ENCODE measurements at places on chromosomes 4 and X. TPM values are rescaled to one million over a fixed set of nuclear protein-coding genes. Genes with fewer than 3 reads are reported as not detected.

DNA sequence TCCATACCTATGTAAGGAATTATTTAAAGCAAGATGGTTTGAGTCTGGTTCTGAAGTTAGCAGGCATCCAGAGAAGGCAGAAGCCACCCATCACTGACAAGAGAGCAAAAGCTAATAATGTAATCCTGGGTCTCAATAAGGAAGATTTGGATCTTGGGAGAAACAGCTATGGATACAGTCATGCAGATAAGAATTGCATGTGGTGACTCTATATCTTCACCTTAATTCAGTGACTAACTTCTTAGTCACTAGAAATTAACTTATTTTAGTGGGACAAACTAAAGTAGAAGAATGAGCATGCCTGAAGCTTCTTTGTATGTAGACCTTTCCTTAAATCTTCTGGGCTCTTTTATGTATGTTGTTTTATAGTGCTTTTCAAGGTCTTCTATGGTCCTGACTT lies 66.6 kb downstream of the ATP10D start:
- no peak for DNase-seq

DNA sequence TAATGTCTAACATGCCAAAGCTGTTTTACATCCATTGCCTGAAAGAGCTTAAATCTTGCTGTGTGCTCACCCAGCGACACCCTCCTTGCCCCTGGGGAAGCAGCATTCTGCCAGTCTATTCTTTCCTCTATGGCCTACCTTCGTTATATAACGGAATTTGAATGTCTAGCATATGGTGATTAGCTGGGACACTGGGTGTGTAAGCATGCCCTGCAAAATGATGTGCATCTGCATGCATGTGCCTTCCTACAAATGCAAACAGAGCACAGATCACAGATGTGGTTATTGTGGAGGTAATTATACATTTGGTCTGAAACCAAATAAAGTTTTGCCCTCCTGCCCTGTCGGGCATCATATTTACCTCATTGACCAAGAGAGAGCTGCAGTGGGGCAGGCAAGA lies 90.8 kb downstream of the NHS start:
- DNase-seq = no peak

- DNase-seq = no peak
Observed at GRCh38 chrX:115709039-115709438, 148.1 kb downstream of the PLS3 start.

GRCh38 chr4:81084634-81085033 lies 54.1 kb downstream of the BMP3 start:
- DNase-seq = no peak

- DNase-seq = no peak
Observed at GRCh38 chrX:117854806-117855205, 261.8 kb downstream of the KLHL13 start.

FREM3 gene
- not detected for polyA plus RNA-seq

SLC2A9 gene
- 5.0 TPM for polyA plus RNA-seq

DNA sequence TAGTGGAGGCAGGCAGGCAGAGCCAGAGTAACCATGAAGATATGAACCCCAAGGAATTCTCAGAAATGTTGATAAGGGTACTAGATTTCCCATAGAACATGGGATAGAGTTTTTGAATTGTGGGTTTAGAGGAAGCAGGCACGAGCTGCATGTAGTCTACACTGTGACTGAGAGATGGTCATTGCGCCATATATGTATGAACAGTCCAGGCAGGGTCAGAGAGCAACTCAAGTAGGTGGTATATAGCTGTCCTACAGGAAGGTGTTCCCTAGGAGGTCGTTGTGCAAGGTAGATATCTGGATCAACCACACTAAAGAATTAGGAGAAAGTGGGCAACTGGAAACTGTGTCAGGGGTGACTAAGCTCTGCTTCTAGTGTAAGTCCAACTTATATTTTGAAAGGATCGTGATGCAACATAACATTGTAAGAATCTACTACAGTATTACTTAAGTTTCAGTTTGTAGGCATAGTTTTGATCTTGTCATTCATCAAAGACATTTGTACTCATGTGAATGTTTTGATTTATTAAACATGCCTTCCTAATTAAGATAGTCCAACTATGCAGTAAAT lies 94.6 kb downstream of the HPGD start:
- no peak for DNase-seq

DNA sequence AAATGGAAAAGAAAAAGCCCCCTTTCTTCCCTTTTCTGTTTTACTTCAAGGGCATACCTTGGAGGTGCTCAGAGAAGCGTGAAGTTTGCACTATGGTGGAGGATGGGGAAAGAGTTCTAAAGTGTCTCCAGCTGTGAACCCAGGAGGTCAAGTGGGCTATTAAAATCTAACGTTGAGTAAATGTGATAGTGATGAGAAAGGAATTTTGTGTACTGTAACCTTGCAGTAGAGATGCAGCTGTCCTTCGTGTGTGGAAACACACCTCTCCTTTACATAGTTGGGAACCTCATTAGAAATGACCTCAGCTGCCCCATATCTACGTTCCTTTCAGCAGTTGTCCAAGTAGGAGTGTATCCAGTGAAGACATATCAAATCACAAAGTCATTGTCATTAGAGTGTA lies 26.5 kb downstream of the ADH5 start:
- DNase-seq = no peak

- no peak for DNase-seq
Observed at GRCh38 chr4:172716291-172716690, 452.3 kb upstream of the GALNT7 start.

- no peak for DNase-seq
Observed at GRCh38 chr4:7956934-7957656, 17.4 kb upstream of the AFAP1 start.

DNA sequence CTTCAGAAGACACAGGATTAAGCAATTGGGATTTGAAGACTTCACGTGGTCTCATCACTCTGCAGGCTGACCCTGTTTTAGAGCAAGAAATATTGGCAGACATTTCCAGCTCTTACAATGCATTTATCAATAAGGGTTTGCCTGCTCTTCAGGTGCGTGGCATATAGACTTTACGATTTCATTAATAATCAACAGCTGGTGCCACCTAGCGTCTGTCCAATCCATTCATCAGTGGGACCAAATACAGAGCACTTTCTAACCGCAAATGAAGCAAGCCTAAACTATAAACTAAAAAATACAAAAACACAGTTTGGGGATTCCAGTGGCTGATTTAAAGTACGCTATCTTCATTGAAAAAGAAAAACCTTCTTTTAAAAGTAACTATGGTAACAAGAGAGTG lies 125.4 kb upstream of the DMD start:
- no peak for DNase-seq

DNA sequence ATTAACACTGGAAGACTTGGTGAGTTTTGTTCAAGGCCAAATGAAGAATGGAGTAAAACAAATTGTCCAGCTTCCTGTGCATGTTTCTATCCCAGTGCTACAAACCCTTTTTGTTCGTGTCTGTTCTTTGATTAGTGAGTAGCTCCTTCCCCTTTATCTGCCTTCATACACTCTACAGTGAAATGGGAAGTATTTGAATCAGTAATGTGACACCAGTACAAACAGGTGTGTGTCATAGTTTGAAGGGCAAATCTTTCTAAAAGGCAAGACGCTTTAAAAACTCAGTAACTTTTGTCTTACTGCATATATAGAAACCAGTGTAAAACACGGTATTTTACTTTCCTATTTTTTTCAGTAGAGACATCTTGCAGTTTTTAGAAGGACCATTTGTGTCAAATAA lies 5.9 kb downstream of the ARHGEF38 start:
- DNase-seq = no peak

- DNase-seq = no peak
Observed at GRCh38 chr4:145298885-145299284, 118.5 kb upstream of the OTUD4 start.

DNA sequence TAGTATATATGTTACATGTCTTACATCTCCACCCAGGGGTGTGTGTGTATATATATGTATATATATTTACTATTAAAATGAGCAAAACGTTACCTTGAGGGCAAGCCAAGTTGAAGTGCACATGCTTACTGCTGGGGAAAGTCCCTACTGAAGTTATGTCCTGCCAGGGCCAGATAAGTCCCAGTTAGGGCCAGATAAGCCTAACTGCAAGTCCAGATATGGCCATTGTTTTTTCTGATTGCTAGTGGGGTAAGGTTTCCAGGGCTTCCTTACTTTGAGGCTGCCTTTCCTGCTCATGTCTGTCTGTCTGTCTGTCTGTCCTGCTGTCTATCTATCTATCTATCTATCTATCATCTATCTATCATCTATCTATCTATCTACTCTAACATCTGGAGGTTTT lies 19.3 kb upstream of the ZNF81 start:
- no peak for DNase-seq

- no peak for DNase-seq
Observed at GRCh38 chrX:15785176-15785750, 5.0 kb upstream of the ZRSR2 start.

GRCh38 chrX:130704053-130705038 lies 198.7 kb downstream of the ENOX2 start:
- no peak for DNase-seq

- no peak for DNase-seq
Observed at GRCh38 chrX:136909119-136909705, 28.7 kb upstream of the RBMX start.

DNA sequence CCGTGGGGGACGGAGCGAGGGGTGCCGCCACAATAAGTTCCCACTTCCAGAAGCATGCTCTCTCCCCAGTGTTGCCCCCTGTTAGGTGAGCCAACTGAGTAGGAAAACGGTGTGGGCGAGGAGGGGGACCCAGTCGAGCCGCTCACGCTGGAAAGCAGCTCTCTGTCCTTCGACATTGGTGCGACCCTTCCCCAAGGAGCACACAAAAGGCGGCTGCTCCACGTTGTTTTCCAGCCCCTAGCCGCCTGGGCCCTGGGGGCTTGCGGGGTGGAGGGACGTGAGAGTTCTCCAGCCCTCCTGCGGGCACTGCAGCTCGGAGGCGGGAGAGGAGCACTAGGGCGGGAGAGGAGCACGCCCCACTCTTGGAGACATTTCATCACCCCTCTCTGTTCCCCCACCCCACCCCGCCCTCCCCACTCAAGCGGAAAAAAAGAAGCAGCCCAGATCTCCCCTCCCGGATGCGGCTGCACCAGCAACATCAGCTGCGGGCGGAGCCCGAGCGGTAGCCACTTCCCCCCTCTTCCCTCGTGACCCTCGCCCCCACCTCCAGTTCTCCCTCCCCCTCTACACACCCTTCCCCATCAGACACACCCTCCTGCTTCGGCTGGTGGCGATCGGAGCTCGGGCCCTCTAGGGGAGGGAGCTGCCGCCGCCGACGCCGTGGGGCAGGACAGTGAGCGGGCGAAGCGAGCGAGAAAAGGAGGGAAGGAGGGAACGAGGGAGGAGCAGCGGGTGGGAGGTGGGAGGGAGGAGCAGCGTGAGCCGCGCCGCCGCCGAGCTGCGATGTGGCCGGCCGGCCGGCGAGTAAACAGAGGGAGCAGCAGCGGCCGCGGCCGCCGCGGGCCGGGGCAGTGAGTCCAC lies at the start of gene DOCK11:
Gene DOCK11, plus strand, starts transcription at position 755 of the 861 bp plus-strand sequence. CDS start 157 bp downstream, outside the sequence.
- peak; percentile 57 for DNase-seq

DNA sequence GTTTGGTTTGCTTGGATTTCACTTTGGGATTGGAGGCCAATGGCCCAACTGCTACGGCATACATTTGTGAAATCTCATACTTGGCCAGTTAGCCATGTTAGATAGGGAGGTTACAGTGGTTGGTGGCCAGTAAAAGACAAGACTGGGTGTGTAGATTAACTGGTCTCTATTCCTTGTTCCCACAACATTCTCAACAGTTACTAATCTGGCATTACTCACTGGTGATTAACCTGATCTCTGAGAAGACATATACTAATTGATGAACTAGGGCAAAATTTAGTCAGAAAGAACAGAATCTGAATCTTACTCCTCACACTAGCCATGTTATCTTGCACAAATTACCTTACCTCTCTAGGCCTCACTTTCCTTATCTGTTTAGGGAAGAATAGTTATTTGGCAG lies 33.4 kb downstream of the GATB start:
- DNase-seq = no peak

KLHL15 gene
- polyA plus RNA-seq = 2.7 TPM

CDKL2 gene
- polyA plus RNA-seq = 0.39 TPM

GYPE gene
- polyA plus RNA-seq = 1.4 TPM

DNA sequence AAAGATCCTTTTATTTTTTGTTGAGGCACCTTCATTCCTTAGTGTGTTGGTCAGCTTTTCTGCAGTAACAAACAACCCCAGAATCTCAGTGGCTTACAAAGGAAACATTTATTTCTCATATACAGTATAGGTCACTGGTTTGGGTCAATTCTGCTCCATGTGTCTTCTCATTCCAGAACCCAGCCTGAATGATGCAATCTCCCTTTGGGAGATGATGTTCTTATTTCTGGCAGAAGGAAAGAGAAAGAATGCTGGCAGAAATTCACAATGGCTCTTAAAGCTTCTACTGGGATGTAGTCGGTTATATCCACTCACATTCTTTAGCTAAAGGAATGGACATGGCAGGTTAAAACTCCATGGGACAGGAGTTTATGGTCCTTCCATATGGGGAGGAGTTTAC lies 42.3 kb downstream of the IDS start:
- DNase-seq = no peak

- no peak for DNase-seq
Observed at GRCh38 chrX:20225488-20225833, 41.2 kb downstream of the RPS6KA3 start.

Measured in BJ (cell line).